ENCODE measurements at places on chromosomes 5 and 9.
A peak's percentile ranks its signal among the peaks of the same experiment; 100 is the strongest.

DNA sequence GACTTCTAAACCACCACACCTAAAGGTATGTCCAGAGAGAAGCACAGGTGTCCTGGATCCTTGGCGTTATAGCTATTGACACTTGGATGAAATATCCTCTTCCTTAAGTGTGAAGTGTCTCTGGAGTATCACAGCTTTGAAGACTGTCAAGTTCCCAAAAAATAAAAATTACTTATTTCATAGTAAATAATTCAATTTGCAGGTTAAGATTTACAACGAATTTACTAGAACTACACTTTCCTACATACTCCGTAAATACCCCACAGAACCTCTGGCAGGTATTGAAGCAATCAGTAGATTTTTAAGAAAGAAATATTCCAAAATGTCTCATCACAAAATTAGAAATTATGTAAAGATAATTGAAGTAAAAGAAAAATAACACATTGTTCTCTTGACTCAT lies 27.1 kb upstream of the POC5 start:
- no peak for DNase-seq

GRCh38 chr5:176785184-176786145 lies 24.9 kb upstream of the UNC5A start:
- no peak for DNase-seq

GRCh38 chr5:139188558-139189270 lies 9.5 kb downstream of the SIL1 start:
- no peak for DNase-seq

DNA sequence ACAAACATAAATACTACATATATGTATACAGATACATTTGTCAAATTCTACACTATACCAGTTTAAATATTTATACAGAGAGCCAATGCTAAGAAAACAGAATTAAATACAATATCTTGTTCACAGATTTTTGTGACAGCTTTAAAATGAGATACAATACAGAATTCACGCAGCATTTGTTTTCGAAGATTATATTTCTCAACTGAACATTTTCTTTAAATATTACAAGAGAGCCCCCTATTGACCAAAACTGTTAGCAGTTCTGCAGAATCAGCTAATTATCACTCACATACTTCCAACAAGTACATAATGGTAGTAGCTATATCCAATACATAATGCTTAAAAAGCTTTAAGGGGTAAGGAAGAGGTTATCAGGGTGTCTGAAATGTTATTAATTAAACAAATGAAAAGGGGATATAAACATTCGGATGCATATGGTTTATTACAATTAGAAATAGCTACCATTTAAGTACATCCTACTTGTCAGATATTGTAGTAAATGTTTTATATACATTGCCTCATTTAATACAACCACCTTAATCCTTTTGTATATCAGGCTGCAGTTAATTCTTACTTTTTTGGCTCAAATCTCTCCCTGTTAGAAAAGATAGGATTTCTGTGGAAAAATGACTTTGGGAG lies 31.7 kb downstream of the ZDHHC21 start:
- no peak for DNase-seq

DNA sequence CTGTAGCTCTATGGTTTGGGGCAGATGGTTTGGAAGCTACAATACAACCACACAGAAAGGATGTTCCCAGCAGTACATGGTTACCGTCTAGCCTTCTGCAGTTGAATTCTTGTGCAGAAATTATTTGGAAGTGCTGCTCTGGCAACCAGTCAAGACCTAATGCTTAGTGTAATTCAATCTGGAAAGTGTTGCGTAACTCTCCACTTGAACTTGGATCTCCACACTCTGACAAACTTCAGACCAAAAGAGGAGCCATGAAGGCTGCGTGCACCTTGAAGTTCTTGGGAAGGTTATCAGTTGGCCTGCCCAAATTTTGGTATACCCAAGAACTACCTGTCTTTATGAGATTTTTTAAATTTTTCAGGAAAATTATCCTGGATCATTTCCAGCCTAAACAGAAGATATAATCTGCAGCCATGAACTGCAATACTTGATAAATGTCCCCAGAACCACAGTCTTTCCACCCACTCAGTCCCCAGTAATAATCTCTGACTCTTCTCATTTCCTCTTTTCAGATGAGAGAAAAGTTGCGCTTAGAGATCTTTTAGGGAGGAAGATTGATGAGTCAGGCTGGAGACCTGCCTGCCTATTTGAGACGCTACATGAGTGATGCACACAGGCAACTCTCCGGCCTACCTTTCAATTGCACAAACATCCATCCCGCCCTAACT lies 159.9 kb downstream of the FANCC start:
- no peak for DNase-seq

GRCh38 chr5:179153921-179154345 lies 93.8 kb downstream of the ZNF354C start:
- no peak for DNase-seq

DNA sequence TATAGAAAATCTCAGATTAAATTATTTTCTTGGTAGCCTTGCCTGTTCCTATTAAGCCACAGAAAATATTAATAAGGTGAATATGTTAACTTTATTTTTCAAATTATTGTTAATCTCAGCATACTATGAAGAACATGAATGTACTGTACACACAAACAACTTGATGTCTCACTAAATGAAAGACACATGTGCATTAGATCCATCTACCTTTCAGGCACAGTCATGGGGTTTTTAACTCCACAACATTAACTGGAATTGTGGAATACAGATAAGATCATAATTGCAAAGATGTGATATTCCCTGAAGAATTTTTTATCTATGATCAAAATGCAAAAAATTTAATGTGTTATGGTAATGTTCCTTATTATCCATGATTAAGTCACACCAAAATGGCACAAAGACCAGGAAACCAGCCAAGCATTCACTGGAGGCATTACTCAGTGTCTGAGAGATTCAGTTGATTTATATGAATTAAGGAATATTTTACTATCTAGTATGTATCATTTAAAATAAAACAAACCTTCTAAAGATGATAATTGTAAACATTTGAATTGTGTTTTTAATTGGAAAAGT lies 150.0 kb upstream of the VCAN start:
- DNase-seq = no peak

DNA sequence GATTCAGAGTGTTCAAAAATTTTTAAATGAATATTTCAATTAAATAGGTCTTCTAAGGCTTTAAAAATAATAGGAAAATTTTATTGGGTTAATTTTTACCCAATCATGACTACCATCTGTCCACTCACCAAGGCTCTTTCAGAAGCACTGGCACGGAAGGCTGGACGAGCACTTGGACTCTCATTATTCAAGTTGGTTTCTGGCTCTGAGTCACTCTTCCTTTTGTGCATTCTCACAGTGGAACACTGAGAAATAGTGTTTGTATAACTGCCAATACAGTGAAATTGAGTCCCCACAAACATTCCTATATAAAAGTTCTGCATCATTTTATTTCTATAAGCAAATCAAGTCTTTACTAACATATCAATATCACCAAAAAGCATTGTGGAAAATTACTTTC lies 1149.0 kb downstream of the EFNA5 start:
- no peak for DNase-seq

- no peak for DNase-seq
These were observed 6.0 kb upstream of the SLC12A2 start for GRCh38 chr5:128077526-128077925.

DNA sequence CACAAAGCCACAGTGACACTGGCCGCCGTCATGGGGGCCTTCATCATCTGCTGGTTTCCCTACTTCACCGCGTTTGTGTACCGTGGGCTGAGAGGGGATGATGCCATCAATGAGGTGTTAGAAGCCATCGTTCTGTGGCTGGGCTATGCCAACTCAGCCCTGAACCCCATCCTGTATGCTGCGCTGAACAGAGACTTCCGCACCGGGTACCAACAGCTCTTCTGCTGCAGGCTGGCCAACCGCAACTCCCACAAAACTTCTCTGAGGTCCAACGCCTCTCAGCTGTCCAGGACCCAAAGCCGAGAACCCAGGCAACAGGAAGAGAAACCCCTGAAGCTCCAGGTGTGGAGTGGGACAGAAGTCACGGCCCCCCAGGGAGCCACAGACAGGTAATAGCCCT lies 26.1 kb downstream of the HRH2 start:
- DNase-seq = no peak

DNA sequence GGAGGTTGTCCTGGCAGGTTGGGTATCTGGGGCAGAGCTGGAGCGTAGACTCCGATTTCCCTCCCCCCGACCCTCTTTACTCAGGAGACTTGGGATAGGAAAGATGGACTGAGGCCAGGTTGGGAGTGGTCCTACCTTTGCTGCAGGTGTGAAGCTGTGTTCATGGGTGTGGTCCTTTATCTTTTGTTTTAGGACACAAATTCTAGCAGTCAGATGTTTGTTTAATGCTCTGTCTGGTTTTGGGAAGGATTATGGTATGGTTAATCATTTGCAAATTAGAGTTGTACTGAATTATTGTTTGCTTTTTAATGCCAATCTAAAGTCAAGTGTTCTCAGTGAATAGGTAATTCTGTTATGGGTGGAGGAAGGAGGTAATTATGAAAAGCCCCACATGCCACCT lies 14.1 kb upstream of the FAM120AOS start:
- DNase-seq = no peak

GRCh38 chr5:124596595-124597421 lies 149.6 kb downstream of the ZNF608 start:
- no peak for DNase-seq

- DNase-seq = no peak
These were observed 1.7 kb downstream of the KCNT1 start for GRCh38 chr9:135703726-135704125.

GRCh38 chr5:9105851-9106250 lies 440.0 kb downstream of the SEMA5A start:
- no peak for DNase-seq

GRCh38 chr5:32096891-32097595 lies 77.1 kb downstream of the GOLPH3 start:
- no peak for DNase-seq

GRCh38 chr5:108801776-108802175 lies 54.1 kb downstream of the FER start:
- no peak for DNase-seq

GRCh38 chr5:160379511-160379910 lies 9.1 kb upstream of the C1QTNF2 start:
- no peak for DNase-seq

DNA sequence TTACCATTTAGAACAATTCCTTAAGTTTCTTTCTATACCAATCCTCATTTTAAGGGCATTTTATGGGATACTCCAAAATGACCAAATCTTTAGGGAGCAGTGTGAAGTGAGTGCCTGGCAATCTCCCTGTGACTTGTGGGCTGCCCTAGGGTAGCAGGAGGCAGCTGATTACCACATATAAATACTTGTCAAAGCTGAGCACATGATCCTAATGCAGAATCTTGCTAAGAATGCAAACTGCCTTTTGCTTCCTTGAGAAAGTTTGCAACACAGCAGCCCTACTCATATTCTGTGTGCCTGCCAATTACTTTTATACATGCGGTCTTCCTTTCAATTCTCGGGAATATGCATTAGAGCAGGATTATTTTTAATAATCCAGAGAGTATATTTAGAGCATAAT lies 18.2 kb upstream of the NREP start:
- DNase-seq = no peak

- DNase-seq = no peak
These were observed 26.6 kb downstream of the NR5A1 start for GRCh38 chr9:124480621-124480981.

DNA sequence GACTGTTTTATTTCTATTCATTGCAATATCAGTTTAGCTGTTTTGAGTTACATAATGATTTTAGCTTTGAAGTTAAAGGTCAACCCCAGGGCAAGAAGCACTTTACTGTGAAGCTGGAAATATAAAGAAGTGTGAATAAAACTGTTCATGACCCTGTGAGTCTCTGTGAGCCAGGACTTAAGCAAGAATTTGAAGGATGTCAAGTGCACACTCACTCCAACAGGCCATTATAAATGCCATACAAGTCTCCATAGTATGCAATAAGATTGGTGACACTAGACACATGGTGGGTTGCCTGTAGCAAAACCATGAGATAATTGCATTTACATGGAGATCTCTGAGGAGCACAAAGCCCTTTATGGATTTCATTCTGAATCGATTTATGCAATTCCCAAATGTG lies 318.7 kb upstream of the ITGA1 start:
- DNase-seq = no peak

GRCh38 chr5:76938177-76938576 lies 14.7 kb upstream of the CRHBP start:
- DNase-seq = no peak

- DNase-seq = peak; percentile 14
These were observed 80.1 kb upstream of the DMAC1 start for GRCh38 chr9:7879551-7880245.

DNA sequence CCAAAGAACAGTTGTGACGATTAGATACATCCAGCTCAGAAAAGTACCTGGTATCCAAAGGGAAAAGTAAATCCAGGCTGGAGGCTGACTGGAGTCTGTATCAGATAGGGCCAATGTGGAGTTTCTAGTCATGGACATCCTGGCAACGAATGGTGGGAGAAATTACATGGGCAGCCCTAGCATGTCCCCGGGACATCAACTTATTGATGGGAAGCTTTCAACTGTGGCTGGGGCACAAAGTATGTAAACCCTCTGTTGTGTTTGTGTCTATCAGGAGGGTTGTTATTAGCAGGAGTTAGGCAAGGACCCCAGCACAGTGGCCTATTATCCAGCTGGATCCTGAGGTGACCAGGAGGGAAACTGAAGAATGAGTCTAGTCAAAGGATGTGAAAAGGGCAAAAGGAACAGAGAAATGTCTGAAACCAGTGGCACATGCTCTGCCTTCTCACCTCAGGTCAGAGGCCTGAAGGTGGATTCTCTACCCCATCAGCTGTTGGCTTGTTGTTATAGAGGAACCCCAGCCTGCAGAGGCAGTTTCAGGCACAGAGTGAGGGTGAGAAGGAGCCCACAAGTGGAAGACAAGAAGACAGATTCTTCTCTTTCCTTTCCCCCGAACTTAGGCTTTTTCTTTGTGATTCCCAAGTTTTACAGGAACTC lies 19.9 kb downstream of the IFNW1 start:
- DNase-seq = no peak

- DNase-seq = no peak
These were observed 100.5 kb downstream of the PALM2AKAP2 start for GRCh38 chr9:109880276-109881169.

DNA sequence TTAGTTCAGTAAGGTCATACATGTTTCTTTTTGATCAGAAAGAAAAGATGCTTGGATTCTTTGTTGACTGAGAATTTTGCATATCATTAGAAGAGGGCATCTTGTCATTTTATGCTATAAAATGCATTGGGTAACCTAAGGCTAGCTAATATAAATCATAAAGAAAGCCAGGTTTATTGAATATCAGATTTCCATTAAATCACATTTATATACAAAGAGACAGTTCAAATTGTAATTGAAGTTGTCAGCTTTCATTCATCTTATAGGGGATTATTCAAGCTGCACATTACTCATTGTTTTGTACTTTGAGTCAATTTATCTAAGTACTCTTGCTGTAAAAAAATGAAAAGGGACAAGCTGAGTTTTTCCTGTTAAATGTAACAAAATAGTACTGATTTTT lies 259.1 kb upstream of the CDH12 start:
- DNase-seq = no peak

- DNase-seq = no peak
These were observed 219.9 kb upstream of the TMEM161B start for GRCh38 chr5:88488561-88488960.
